ENCODE measurements at places on chromosomes 5 and 9.

DNA sequence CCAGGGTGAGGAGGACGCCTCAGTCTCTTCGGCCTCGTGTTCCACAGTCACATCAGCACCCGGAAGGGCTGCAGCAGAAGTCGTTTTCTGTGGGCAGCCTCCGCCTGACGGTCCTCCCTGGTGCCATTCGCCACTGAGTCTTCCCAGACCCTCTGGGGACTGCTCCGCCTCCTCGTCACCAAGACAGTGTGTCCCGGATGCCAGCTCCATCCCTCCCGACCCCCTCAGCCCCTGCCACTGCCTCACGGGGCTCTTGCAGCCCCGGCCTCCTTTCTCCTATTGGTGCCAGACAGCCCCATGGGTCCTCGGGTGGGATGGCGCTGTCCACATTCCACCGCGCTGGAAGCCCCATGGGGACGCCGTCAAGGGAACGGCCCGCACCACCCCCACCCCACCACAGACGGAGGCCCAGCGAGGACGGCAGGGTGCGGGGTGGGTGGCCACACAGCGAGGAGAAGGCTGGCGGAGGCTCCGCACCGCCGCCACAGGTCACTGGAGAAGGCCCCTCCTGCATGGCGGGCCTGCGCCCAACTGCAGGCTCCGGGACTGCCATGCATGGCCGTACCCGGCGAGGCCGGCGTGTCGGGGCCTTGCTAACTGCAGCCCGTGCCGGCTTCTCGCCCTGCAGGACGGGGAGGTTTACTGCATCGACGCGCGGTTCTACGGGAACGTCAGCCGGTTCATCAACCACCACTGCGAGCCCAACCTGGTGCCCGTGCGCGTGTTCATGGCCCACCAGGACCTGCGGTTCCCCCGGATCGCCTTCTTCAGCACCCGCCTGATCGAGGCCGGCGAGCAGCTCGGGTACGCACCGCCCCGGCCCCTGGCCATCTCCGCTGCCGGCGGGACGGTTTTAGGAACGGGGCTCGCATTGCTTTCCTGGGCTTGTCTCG lies 43.6 kb upstream of the CACNA1B start:
- no peak for DNase-seq

DNA sequence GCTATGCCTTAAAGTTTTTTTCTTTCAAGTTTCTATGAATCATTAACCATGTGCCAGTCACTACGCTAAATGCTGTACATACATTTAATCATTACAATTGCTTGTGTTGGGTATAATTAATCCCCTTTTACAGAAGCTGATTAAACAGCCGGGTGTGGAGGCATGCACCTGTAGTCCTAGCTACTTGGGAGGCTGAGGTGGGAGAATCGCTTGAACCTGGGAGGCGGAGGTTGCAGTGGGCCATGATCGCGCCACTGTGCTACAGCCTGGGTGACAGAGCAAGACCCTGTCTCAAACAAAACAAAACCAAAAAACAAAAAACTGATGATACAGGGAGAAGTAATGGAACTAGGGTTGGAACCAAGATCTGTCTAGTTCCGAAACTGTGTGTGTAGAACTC lies 1.2 kb upstream of the UBE2R2 start:
- no peak for DNase-seq

- no peak for DNase-seq
Observed at GRCh38 chr5:35956429-35956828, 18.0 kb upstream of the CAPSL start.

DNA sequence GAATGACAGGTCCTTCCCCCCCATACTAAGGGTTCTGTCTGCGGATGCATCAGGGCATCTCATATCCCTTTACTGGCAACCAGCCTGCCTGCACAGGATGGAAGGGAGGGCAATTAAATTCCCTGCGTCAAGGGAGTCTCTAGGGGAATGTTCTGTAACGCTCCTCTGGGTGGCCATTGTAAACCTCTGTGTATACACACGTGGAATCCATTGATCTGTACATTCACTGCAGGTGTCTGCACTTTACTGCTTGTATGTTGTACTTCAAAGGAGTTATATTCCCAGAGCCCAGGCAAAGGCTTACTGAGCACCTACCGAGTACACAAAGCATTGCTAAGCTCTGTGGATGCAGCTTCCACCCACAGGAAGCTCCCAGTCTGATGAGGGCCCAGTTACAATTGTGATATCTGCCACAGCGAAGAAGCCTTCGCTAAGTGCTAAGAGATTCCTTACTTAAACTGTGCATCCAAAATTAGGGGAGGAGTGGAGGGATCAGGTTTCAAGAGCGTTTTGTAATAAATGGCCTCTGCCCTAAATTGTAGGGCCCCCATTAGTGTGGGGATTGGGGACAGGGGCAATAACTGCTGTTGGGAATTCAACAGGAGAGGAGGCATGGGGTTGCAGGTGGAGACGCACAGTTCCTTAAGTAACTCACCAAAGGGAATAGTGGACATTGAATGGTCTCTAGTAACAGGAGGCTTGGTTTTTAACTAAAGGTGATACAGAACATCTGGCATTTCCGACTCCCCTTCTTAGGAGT lies 1.5 kb upstream of the RETREG1 start:
- DNase-seq, result no peak

GRCh38 chr5:111855356-111855755 lies 98.4 kb upstream of the NREP start:
- DNase-seq, result no peak

GRCh38 chr5:135998889-135999288 lies 29.9 kb upstream of the TGFBI start:
- DNase-seq, result no peak

DNA sequence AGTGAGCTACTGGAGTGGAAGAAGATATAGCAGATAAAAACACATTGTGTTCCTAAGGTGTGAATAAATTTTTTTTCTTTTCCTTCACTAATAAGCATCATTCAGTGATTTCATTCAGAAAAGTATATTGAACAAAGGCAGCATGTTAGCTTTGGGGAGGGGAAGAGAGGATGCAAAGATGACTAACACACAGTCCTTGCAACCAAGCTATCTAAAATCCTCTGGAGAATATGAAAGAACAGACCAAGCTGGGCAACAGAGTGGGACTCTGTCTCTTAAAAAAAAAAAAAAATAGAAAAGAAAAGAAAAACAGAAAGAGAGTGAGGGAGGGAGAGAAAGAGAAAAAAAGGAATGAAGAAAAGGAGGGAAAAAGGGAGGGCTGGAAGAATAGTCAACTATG lies 22.3 kb upstream of the OMD start:
- no peak for DNase-seq

DNA sequence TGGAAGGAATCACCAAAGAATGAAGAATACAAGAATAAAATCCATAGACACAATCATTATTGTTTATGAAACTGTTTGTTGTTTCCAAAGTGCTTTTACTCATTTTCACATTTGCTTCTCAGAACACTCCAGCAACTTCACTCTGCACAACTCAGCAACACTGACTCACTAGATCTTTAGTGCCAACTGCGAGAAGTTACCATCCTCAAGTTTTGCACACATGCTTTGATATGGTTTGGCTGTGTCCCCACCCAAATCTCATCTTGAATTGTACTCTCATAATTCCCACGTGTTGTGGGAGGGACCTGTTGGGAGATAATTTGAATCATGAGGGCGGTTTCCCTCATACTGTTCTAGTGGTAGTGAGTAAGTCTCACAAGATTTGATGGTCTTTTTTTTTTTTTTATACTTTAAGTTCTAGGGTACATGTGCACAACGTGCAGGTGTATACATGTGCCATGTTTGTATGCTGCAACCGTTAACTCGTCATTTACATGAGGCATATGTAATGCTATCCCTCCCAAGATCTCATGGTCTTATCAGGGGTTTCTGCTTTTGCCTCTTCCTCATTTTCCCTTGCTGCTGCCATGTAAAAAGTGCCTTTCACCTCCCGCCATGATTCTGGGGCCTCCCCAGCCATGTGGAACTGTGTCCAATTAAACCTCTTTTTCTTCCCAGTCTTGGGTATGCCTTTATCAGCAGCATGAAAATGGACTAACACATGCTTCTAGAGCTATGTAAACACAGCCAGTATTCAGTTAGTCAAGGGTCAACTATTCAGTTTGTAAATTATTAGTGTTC lies 36.9 kb downstream of the CLINT1 start:
- DNase-seq, result no peak

- no peak for DNase-seq
Observed at GRCh38 chr9:93111371-93112115, 15.5 kb downstream of the CARD19 start.

DNA sequence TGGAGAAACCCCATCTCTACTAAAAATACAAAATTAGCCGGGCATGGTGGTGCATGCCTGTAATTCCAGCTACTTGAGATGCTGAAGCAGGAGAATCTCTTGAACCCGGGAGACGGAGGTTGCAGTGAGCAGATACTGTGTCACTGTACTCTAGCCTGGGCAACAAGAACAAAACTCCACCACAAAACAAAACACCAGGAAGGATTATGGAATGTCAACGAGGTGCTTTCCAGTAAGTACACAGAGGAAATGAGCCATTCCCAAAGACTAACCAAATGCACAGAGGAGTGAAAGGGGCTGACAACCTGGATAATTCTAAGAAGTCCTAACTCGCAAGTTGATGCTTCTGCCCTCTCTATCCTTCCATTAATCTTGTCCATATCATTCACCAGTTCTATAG lies 126.1 kb upstream of the RETREG1 start:
- no peak for DNase-seq

- DNase-seq, result no peak
Observed at GRCh38 chr9:22111176-22111953, 102.3 kb upstream of the CDKN2B start.

DNA sequence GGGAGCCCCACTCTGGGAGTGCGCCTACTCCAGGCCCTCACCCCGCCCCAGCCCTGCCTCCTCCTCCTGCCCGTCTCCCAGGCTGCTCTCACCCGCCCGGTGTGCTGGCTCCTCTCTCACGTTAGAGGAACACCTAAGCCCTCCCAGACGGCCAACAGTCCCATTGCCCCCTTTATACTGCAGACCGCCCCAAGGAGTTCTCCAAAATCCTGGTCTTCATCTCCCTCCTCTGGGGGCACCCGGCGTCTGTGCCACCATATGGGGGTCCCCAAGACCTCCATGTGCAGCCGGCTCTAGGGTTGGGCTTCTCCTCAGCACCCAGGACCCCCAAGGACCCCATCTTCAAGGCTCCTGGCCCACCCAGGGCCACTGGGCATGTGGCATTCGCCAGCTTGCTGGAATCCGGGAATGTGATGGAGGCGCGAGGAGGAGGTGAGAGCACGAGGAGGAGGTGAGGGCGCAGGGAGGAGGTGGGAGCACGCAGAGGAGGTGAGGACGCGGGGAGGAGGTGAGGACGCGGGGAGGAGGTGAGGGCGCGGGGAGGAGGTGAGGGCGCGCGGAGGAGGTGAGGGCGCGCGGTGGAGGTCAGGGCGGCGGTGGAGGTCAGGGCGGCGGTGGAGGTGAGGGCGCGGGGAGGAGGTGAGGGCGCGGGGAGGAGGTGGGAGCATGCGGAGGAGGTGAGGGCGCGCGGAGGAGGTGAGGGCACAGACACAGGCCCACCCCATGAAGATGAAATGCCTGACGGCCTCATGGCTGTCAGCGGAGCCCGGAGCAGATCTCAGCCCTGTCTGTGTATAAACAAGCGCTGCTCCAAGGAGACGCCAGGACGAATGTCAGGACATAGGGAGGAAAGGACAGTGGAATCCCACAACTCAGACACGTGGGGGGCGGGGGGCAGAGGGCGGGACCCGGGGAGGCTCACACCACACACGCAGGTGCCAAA lies 41.2 kb downstream of the EXD3 start:
- DNase-seq, result peak; percentile 66

GRCh38 chr5:154478752-154479159 lies 729 bp upstream of the HAND1 start:
- DNase-seq, result no peak

All from posterior cingulate gyrus (tissue), 11 donors.